Left cardiac atrium (tissue), 4 donors: ENCODE measurements at places on chromosomes 1 and 21. TPM values are rescaled to one million over a fixed set of nuclear protein-coding genes. Genes with fewer than 3 reads are reported as not detected.

- DNase-seq: no peak
Observed at GRCh38 chr1:198612471-198613260, 26.2 kb upstream of the PTPRC start.

Gene XCL2
- total RNA-seq: 1.3 TPM

Gene TAS1R1
- total RNA-seq: not detected

- peak; percentile 49 for DNase-seq
Observed at GRCh38 chr1:165397944-165398343, 41.4 kb upstream of the LMX1A start.

GRCh38 chr1:187762118-187762517 lies 933.4 kb downstream of the PLA2G4A start:
- DNase-seq: no peak

Gene PLA2G2F
- total RNA-seq: not detected

DNA sequence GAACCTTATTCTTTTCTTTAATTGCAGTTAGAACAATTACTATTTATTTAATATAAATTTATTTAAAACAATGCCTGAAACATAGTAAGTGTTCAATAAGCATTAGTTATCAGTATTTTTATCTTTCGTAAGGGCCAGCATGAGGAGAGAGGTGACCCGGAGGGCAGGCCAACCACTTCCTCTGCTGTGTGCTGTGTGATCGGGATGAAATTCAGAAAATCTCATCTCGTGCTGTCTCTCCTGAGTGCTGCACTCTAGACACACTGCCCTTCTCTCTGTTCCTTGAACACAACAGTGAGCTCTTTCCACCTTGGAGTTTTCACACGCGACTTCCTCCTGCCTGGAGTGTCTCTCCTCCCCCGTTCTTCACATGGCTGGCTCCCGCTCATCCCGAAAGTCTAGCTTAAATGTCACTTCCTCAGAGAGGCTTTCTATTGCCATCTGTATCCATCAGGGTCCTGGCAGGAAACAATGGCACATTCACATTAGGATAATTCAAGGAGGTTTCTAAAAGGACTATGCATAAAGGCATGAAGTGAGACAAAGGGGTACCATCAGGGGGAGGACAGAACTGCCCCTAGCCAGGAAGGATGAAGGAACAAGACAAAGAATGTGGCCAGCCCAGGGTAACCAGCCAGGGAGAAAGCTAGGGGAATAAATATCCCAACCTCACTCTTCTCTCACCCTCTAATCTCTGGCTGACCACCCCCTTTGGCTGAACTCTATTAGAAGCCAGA lies 142.6 kb upstream of the GJB5 start:
- no peak for DNase-seq

- no peak for DNase-seq
Observed at GRCh38 chr1:171110621-171111326, 20.1 kb downstream of the FMO3 start.

DNA sequence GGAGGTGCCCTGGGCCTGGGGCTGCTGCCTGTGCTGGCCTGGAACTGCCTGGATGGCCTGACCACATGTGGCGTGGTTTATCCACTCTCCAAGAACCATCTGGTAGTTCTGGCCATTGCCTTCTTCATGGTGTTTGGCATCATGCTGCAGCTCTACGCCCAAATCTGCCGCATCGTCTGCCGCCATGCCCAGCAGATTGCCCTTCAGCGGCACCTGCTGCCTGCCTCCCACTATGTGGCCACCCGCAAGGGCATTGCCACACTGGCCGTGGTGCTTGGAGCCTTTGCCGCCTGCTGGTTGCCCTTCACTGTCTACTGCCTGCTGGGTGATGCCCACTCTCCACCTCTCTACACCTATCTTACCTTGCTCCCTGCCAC lies 1.8 kb downstream of the GPR3 start:
- DNase-seq: no peak

DNA sequence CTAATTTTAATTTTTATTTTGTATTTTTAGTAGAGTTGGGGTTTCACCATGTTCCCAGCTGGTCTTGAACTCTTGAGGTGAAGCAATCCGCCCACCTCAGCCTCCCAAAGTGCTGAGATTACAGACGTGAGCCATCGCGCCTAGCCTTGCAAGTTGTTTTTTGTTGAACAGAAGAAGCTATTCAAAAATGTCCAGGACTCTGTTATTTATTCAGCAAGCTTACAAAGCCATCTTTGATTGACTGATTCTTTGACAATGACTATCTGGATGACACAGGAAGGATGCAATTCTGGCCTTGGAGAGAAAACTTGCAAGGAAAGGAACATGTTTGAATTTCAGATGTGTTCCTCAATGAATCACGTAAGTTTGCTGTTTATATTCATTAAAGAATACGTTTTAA lies 63.5 kb downstream of the MAP3K7CL start:
- no peak for DNase-seq

- DNase-seq: peak; percentile 64
Observed at GRCh38 chr1:236063919-236064673, 794 bp downstream of the NID1 start.

Gene SPATA21
- total RNA-seq: not detected

GRCh38 chr21:34205811-34206571 lies 132.6 kb downstream of the MRPS6 start:
- DNase-seq: no peak

DNA sequence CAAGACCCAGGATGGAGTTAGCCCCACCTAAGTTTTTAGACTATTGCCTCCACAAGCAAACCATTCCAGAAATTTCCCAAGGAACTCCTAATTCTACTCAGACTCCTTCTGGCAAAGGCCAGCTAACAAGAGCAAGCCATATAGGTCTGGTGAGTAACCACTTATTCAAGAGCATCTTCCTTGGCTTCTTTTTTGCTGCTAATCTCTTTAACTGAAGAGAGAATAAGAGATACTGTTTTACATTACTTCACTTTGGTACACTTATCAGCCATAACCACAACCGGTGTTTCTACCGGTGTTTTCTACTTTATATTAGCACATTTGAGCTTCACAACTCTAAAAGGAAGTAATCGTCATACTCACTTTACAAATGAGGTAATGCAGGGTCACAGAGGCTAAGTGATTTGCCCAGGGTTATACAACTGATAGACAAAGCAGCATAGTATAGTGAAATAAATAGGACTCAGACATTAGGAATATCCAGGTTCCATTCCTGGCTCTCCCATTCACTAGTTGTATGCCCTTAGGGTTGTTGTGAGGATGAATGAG lies 1.7 kb upstream of the EPS15 start:
- DNase-seq: no peak

Gene CFHR4
- total RNA-seq: not detected

- no peak for DNase-seq
Observed at GRCh38 chr21:31326522-31327242, 17.4 kb downstream of the TIAM1 start.

DNA sequence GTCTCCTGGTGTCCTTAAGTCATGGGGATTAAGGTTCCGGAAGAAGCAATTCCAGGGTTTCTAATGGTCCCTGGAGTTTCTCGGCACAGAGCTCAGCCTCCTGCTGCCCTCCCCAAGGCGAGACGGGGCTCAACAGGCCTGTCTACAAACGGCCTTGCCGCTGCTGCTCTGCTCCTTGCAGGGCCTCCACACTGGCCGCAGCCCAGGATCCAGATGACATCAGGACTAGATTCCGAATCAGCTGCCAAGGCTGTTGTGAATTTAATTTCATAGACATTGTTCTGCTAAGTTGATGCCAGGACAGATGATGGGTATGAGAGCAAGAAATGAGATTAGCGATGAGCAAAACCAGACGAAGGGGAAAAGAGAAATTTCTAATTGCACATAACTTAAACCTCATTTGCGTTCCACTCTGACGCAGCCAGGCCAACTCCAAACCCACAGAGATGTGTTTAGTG lies 103.6 kb upstream of the BACE2 start:
- DNase-seq: no peak

Gene NUP210L
- total RNA-seq: 0.74 TPM

DNA sequence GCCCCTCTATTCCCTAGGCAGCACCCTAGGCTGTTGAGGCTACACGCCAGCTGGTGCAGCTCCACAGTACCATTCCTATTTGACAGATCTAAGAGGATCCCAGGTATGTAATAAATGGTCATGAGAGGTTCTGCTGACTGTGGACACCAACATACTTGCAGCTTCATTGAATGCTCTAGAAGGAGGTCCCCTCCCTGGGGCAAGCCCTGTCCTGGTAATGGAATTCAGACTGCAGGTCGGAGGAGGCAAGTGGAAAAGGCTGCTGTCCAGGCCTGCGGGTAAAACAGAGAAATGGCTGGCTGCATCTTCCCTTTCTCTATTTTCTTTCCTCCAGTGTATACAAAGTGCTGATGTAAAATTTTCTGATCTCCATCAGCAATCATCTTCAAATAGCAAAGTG lies 66.1 kb upstream of the ZNF648 start:
- no peak for DNase-seq
